Activated CD8-positive, alpha-beta memory T cell treated with anti-CD3 and anti-CD28 coated beads, Interleukin-2, amount 50 U/mL, for 48 hours (primary cell): ENCODE measurements at places on chromosomes 7 and 10.

GRCh38 chr7:142389544-142389943 is 131.7 kb upstream of the PRSS58 start:
- DNase-seq: no peak

- no peak for DNase-seq
Measured at GRCh38 chr10:125089469-125089868, 70.9 kb downstream of the CTBP2 start.

DNA sequence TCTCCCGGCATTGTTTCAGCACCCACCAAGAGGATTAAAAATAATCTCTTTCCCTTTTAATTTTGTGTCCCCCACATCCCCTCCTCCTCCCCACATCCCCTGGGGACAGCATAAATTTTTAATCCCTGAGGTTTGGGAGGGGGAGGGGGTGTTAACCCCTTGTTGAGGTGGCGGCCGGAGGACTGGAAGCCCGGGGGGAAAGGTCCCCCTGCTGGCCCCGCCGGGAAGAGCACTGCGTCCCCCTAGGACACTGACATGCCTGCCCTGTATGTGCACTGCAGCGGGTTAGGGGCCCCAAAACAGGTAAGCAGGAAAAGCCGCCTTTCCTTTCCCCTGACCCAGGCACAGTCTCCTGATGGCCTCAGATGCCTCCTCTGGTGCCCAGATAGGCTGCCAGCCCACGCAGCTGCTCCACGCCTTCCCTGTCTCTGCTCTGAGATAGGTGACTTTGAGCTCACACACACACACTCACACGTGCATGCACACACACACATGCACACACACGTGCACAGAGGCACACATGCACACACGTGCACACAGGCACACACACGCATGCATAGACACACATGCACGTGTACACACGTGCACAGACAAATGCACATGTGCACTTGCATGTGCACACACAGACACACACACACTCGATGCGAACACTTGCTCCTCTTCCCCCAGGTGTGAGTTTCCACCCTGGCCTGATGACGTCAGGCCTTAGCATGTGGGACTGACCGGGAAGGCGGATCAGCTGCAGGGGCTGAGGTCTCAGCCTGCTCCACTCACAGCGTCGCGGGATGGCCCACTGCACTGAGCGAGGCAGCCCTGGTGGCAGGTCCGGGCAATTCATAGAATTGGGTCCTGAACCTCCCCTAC is 12.3 kb downstream of the CNPY1 start:
- peak; percentile 76 for DNase-seq

DNA sequence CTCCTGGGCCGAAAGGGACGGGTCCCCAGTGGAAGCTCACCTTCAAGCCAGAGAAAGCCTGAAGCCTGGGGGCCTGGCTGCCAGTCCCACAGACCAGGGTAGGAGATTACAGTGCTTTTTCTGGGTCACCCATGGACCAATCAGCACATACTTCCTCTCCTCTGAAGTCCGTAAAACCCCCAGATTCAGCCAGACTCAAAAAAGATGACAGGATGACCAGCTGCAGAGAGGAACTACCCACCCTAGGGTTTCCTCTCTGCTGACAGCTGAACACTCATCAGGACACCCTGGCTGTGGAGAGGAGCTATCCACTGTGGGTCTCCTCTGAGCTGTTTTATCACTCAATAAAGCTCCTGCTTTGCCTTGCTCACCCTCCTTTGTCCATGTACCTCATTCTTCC is 78.0 kb downstream of the SAMD9 start:
- no peak for DNase-seq

- DNase-seq: no peak
Measured at GRCh38 chr10:77907900-77908717, 18.4 kb downstream of the DLG5 start.

- no peak for DNase-seq
Measured at GRCh38 chr7:40793132-40793531, 658.3 kb downstream of the SUGCT start.

GRCh38 chr10:126716366-126716765 is 45.9 kb upstream of the C10orf90 start:
- DNase-seq: no peak

GRCh38 chr7:109659261-109659660 is 1089.6 kb downstream of the DNAJB9 start:
- DNase-seq: no peak

DNA sequence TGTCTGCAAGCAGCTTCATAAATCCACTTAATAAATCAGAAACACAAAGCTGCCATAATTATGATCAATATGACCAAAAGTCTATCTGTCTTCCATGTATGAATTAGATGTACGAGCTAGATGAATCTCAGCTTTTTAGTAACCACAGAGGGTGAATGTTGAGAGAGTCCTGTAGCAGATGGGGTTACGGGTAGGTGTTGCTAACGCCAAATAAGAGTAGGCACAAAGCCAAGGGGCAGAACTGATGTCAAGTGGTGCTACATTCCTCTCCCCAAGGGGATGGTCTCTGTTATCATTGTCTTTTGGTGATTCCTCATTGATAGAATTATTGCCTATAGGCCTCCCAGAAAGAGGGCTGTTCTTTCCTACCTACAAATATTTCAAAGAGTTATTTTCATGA is 257.8 kb downstream of the PCLO start:
- DNase-seq: no peak

DNA sequence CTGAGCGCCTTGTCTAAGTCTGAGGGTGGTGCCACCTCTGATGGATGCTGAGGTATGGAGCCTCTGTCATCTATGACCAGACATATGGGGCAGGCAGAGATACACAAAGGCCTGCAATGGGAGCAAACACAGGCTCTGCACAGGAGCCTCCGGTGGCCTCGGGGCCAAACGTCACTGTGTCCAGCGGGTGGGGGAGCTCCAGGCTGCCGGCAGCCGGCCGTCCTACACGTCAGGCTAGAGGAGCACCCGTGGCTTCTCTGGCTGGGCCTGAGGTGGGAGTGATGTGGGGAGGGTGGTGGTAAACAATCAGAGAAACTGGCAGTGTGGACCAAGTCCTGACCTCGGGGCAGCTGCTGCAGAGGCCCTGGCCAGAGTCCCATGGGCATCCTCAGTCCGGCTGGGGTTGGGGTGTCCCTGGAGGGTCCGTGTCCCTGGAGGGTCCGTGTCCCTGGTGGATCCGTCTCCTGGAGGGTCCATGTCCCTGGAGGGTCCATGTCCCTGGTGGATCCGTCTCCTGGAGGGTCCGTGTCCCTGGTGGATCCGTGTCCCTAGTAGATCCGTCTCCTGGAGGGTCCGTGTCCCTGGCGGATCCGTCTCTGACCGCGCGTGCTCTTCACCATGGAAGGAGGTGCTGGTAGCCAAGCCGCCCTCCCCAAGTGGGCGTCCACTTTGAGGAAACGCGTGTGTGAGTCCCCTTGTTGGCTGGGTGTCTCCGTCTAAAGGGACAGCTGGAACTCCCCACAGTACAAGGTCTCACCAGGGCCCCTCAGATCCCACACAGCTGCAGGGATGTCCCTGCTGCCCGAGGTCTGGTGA is 24.2 kb upstream of the FAM20C start:
- no peak for DNase-seq

- DNase-seq: no peak
Measured at GRCh38 chr10:131657985-131658330, 242.8 kb upstream of the PPP2R2D start.
